ENCODE measurements at places on chromosomes 6 and 20.

GRCh38 chr6:105805501-105806023 is 280.6 kb upstream of the PRDM1 start:
- DNase-seq = no peak

DNA sequence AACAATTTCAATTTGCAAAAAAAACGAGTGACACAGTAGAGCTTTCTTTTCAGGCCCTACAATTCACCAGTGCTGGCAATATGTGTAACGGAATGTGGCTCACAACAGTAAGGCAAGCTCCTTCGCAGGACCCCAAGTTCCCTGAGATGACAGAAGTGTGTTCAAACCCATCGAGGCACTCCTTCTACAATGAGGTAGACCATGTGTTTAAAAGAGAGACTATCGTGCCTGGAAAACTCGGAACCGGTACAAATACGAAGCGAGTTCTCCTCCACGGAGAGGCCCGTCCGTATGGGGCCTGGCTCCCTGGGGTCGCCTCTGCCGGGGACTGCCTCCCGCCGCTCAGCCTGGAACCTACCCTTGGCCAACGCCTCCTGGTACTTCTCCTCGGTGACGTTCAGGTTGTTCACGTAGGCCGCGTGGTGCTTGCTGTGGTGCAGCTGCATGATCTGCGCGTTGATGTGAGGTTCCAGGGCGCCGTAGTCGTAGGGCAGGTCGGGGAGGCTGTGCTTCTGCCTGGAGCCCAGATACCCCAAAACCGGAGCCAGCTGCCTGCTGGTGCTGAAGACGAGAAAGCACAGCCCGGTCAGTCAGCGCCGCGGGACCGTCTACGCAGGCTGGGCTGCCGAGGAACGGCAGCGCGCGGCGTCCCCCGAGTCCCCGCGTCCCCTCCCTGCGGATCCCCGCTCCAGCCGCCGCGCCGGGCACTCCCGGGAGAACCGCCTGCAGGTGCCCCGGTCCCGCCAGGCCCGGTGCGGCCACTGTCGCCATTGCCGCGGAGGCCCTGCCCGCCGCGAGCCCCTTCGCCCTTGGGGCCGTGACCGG is 526 bp downstream of the SOD2 start:
- peak; percentile 71 for DNase-seq

GRCh38 chr6:160239929-160240690 is 18.5 kb downstream of the SLC22A2 start:
- DNase-seq = no peak

- DNase-seq = no peak
Observed at GRCh38 chr6:16698997-16699868, 62.0 kb downstream of the ATXN1 start.

- DNase-seq = no peak
Observed at GRCh38 chr6:149646599-149646998, 1.9 kb downstream of the KATNA1 start.

DNA sequence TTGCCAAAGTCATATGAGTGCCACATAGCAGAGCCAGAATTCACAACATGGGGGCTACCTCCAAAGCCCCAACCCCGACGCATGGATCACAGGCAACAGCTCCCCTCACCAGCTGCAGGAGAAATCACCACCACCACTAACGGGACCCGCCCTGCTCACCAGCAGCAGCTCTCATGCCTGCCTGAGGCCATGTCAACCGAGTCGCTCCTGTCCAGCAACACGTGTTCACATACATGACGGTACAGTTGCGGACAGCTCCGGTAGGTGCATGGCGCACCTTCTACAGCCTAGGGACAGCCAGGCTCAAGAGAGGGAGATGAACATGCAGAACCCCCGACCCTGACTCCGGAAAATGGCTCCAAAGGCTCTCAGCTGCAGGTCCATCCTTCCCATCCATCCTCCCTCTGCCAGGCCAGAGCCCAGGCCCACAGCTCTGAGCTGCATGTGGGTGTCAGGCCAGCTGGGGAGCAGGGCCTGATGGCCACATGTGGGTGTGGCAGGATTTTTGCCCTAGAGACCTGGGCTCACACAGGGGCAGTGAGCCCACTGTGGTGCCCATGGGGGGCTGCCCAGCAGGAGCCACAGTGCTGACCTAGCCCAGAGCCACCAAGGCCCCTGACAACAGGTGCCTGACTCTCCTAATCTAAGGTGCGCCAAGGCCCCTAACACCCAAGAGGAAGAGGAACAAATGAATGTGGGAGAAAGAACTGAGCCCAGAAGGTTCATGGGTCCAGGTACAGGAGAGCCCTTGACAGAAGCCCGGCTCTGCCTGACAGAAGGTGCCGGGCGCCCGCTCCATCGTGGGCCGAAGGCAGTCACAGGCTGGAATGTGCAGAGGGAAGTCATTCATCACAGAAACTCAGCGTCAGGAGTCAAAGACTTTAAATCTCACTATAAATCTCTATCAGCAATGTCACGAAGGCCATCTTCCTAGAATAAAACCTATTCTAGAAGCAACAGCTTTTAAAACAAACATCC is 10.5 kb downstream of the RPS6KA2 start:
- DNase-seq = no peak

- DNase-seq = peak; percentile 77
Observed at GRCh38 chr6:1424306-1424927, 35.0 kb downstream of the FOXF2 start.

- peak; percentile 52 for DNase-seq
Observed at GRCh38 chr6:155909710-155910109, 454.1 kb upstream of the NOX3 start.

DNA sequence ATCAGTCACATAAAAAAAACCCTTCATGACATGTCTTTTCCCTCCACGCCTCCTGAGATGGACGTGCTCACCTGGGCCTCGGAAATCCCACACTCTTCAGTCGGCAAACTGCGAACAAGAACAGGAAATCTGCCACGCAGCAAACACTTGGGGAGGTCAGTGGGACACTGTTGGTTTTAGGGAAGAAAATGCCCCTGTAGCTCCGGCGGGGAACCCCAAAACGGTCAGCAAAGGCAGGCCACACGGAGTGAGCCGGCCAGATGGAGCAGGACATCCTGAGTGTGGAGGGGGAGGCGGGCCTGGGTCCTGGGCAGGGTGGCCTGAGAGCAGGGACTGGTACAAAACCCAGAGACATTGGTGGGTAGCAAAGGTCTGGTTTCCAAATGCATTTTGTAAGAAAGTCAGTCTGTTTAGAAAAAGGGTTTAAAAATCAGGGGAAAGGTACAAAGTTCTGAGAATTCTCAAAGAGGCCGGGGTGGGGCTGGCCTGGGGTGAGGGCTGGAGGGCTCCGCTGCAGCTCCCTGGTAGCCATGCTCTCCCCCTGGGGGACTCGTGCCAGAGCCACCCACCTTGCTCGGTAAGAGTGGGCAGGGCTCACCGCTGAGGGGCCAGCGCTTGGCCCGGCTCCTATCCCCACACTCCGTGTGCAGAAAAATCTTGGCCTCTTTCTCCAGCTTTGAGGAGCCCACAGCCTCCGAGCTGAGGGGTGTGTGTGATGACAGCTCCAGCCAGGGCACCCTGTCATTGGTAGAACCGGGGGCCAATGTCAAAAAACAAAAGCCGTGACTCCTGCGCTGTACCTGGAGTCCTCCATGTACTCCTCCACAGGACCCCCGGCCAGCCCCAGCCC is 5.2 kb downstream of the SLC2A4RG start:
- DNase-seq = no peak

- no peak for DNase-seq
Observed at GRCh38 chr6:156413154-156413553, 364.0 kb upstream of the ARID1B start.

DNA sequence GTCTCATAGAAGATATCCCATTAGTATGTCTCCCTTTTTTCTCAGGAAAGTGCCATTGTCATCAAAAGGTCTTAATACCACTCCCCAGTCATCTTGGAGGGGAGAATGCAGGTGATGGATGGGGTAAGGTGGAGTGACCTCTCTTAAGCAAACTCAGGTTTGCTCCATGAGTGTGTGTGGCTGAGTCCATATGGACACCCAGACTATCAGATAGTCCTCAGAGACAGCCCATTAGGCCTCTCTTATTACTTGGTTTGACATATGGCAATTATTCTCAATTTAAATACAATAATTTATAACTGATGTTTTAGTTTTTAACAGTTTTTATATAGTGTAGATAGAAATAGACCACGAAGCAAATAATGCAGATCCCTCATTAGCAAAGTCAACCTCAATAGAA is 23.2 kb downstream of the LAMA4 start:
- no peak for DNase-seq

GRCh38 chr6:29728173-29728874 is 5.1 kb downstream of the HLA-F start:
- no peak for DNase-seq

- no peak for DNase-seq
Observed at GRCh38 chr6:19465256-19465655, 371.9 kb upstream of the ID4 start.

GRCh38 chr20:62409931-62410745 is 3.1 kb upstream of the CABLES2 start:
- DNase-seq = peak; percentile 84

GRCh38 chr6:135008941-135009290 is 45.7 kb downstream of the HBS1L start:
- DNase-seq = no peak

GRCh38 chr6:107534571-107535141 is 44.7 kb downstream of the SOBP start:
- peak; percentile 52 for DNase-seq

DNA sequence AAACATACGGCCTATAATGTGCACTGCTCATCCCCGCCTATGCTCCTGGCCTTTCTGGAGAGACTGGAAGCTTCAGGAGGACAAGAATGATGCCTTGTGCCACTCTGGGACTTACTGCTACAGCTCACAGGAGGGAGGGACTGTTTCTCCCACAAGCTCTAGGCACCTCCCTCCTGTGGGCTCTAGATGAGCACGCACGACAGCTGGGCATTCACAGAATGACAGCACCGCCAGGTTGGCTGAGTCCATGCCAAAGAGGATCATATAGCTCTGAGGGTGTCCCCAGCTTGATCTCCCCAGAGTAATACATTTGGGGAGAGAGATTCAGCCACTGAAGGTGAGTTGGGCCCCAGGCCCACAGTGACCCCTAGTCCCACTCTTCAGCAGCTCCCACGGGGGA is 10.1 kb upstream of the PGC start:
- no peak for DNase-seq

- DNase-seq = no peak
Observed at GRCh38 chr6:151822252-151823111, 15.0 kb downstream of the ESR1 start.

GRCh38 chr6:140271759-140272377 is 897.4 kb upstream of the CITED2 start:
- no peak for DNase-seq

- peak; percentile 50 for DNase-seq
Observed at GRCh38 chr20:38806855-38807655, 1.6 kb downstream of the PPP1R16B start.

DNA sequence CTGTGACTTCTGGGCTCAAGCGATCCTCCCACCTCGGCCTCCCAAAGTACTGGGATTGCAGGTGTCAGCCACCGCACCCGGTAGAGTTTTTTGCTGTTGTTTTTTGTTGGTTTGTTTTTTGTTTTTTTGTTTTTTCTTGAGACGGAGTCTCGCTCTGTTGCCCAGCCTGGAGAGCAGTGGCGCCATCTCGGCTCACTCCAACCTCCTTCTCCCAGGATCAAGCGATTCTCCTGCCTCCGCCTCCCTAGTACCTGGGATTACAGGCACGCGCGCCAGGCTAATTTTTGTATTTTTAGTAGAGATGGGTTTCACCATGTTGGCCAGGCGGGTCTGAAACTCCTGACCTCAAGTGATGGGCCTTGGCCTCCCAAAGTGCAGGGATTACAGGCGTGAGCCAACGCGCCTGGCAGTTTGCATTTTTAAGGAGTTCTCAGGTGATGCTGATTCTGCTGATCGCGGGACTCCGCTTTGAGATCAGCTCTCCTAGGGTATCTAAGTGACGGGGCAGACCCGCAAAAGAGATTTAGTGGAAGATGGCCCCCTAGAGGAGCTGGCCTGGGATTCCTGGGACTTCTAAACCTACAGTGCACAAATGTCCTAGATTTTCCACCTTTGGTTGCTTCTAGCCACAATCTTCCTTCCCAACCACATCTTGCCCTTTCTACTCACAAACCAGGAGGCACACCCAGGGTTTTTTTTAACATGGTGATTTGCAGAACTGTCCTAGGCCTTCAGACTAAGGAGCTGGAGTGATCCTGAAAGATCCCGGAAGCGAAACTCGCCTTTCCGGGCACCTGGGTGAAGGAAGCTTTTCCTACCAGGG is 45.2 kb downstream of the DPPA5 start:
- peak; percentile 58 for DNase-seq

- no peak for DNase-seq
Observed at GRCh38 chr6:41705311-41705995, 30.0 kb downstream of the TFEB start.

DNA sequence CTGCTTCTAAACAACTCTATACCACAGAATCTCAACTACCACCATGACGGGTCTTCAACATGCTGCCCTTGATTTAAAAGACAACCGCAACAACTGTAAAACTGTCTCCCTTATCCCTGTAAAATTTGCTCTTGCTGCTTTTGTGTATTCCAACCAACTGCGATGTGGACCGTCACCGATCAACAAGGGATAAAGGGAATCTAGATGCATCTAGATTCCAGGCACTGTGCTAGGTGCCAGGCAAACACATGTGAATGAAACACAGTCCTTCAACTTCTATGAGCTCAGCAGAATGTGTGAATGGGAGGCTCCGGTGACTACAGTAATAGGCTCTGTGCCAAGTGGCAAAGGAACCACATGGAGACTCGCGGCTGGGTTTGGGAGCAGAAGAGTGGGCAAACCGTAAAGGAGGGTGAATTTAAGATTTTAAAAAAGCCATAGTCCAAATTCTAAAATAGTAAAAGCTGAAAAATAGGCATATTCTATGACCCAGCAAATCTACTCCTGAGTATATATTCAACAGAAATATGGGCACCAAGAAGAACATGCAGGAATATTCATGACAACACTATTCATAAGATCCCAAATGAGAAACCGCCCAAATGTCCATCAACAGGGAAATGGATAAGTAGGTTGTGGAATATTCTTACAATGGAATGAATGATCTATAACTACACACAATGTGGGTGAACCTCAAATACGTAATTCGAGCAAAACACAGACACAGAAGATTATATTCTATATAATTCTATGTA is 3.7 kb upstream of the PRND start:
- no peak for DNase-seq

- no peak for DNase-seq
Observed at GRCh38 chr6:3359101-3359752, 97.6 kb downstream of the SLC22A23 start.

- DNase-seq = peak; percentile 50
Observed at GRCh38 chr6:170067181-170067641, 223.7 kb downstream of the DLL1 start.

- DNase-seq = no peak
Observed at GRCh38 chr6:6694825-6695624, 106.5 kb downstream of the LY86 start.

DNA sequence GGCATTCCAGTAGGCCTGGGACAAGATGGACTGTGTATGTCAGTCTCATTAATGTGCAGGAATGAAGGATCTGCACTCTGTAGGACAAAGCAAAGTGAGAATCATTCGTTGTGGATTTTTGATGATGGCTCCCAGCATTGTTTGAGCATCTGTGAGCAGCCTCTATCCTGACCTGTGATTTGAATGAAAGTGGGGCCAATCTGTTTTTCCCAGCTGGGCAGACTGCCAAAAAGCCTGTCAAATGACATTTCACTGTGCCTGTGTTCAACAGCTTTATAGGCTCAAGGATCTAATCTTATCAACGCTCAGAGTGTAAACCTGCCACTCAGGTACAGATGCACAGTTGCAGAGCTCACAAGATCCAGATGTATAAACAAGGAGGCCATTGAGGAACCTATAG is 86.7 kb upstream of the SYNDIG1 start:
- DNase-seq = no peak

- DNase-seq = no peak
Observed at GRCh38 chr6:51719297-51719696, 368.1 kb downstream of the PKHD1 start.

GRCh38 chr6:30548375-30548774 is 7.9 kb downstream of the GNL1 start:
- DNase-seq = no peak

Data from neural progenitor cell (in vitro differentiated cells).